DMS153 (cell line): ENCODE measurements at places on chromosomes 1 and 21.

- no peak for DNase-seq
Observed at GRCh38 chr1:88873737-88874349, 17.5 kb downstream of the GTF2B start.

DNA sequence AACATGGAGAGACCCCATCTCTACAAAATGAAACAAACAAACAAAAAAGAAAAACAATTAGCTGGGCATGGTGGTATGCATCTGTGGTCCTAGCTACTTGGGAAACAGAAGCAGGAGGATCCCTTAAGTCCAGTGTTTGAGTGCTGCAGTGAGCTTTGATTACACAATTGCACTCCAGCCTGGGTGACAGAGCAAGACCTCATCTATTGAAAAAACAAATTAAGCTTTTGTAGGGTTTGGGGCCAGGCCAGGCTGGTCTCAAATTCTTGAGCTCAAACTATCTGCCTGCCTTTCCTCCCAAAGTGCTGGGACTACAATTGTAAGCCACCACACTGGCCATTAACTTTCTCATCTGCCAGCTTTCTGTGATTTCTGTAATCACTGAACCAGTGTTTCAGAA lies 27.2 kb downstream of the NIPAL3 start:
- no peak for DNase-seq

GRCh38 chr1:16293538-16293937 lies 56.6 kb upstream of the CPLANE2 start:
- no peak for DNase-seq

DNA sequence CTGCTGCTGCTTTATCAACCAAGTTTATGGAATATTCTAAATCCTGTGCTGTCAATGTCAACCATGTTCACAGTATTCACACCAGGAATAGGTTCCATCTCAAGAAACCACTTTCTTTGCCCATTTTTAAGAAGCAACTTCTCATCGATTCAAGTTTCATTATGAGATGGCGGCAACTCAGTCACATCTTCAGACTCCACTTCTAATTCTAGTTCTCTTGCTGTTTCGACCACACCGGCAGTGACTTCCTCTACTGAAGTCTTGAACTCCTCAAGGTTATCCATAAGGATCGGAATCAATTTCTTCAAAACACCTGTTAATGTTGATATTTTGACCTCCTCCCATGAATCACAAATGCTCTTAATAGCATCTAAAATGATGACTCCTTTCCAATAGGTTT lies 39.7 kb upstream of the IFNLR1 start:
- no peak for DNase-seq

- DNase-seq, result peak; percentile 63
Observed at GRCh38 chr1:115052454-115053083, 22.9 kb downstream of the TSHB start.

DNA sequence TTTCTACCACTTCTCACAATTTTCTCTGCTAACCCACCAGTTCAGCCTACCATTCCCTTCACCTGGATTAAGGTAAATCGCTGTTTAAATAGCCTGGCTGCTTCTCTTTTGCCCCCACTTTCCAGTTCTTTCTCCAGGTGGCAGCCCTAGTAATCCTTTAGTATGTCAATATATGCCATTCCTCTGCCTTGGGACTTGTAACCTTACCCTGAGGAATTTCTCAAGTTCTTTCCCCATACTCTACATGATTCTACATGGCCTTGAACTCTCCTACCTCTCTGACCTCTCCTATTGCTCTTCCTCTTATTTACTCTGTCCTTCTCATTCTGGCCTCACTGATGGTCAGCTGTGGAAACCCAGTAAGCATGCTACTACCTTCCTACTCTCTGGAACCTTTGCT lies 546.0 kb downstream of the PLA2G4A start:
- DNase-seq, result no peak

GRCh38 chr21:43874085-43874805 lies 9.2 kb downstream of the AGPAT3 start:
- DNase-seq, result no peak

GRCh38 chr21:34962136-34962535 lies 87.0 kb downstream of the RUNX1 start:
- DNase-seq, result no peak

- DNase-seq, result no peak
Observed at GRCh38 chr1:160629286-160630210, 17.3 kb downstream of the SLAMF1 start.

- peak; percentile 95 for DNase-seq
Observed at GRCh38 chr1:26744075-26744959, 43.4 kb upstream of the PIGV start.

DNA sequence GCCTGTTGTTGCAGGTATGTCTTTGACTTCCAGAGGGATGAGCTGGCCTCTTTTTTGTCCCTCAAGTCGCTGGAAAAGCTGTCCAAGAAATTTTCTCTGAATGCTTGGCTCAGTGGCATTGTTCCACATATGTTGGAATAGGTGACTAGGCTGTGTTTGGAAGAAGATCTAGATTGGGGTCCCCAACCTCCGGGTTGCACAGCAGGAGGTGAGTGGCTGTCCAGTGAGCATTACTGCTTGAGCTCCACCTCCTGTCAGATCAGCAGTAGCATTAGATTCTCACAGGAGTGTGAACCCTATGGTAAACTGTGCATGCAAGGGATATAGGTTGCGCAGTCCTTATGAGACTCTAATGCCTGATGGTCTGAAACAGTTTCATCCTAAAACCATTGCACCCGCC lies 18.1 kb downstream of the BACH1 start:
- DNase-seq, result no peak

DNA sequence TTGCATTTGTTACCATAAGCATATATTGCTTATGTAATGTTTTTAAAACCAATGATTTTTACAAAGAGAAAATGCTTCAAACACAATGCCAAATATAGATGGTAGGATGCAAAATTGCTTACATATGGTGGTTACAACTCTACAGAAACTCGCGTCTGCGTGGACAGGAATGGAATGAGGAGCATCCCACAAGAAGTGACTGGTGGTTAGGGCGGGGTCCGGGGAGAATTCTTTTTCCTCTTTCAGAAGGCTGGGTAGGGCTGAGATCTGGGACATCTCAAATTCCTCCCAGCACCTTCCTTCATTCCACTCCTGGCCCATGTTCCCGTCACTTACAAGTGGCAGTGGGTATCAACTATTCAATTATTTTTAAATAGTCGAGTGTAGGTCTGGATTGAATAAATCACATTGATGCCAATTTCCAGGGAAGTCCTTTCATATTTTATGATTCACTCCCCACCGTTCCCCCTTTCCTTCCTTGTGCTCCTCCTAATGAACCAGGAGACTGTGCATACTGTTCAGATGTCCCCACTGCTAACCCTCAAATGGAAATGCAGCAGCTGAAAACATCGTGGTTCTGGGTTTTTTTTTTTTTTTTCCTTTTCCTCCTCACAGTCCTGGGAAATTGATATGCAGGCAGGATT lies 174.5 kb upstream of the POU3F1 start:
- no peak for DNase-seq

DNA sequence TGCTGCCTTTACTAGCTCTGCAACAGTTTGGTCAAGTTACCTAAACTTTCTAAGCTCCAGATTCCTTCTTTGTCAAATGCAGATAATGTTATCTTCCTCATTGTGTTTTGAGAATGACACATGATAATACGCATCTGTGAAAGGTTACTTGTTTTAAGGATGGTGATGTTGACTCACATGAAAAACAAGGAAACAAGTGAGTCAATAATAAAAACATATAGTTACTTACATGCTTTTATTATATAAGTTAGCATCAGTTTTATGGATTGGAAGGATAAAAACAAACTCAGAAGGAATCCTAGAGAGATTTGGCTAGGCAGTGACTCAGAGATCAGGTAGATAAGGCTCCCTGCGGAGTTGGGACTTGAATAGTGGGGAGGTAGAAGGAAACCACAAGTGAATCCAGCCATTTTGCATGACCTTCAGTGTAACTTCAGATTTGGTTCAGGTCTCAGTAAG lies 144.6 kb downstream of the LMO4 start:
- no peak for DNase-seq

- no peak for DNase-seq
Observed at GRCh38 chr1:180358649-180359048, 128.6 kb downstream of the LHX4 start.

DNA sequence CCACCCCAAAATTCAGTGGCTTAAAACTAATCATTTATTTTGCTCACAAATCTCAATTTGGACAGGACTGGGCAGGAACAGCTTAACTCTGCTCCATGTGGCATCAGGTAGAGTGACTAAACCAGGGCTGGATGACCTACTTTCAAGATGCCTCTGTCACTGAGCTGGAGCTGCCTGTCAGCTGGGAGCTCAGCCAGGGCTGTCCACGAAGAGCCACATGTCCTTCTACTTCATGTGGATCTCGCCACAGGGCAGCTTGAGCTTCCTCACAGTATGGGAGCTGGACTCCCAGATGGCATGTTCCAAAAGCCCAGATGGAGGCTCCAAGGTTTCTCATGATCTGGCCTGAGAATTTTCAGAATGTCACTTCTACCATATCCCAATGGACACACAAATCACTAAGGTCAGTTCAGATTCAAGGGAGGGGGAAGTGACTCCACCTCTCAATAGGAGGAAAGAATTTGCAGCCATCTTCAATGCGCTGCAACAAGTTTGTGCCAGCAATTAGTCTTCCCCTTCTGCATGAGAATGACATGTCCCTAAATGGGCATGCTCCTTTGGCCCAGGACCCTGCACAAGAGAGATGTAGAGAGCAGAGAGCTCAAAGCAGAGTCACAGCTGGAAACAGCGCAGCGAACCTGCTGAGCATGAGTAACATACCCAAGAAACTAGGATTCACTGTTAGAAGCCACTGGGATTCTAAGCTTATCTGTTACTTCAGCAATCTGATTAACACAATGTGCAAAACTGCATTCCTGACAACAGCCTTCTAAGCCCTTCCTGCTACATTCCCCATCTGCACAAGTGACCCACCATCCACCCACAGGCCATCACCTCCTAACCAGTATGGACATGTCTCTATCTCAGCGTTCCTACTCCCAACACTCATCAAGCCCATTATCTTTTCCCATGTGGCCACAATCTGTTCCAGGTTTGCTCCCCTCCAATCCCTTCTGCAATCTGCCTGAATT lies 17.0 kb downstream of the HLCS start:
- no peak for DNase-seq

DNA sequence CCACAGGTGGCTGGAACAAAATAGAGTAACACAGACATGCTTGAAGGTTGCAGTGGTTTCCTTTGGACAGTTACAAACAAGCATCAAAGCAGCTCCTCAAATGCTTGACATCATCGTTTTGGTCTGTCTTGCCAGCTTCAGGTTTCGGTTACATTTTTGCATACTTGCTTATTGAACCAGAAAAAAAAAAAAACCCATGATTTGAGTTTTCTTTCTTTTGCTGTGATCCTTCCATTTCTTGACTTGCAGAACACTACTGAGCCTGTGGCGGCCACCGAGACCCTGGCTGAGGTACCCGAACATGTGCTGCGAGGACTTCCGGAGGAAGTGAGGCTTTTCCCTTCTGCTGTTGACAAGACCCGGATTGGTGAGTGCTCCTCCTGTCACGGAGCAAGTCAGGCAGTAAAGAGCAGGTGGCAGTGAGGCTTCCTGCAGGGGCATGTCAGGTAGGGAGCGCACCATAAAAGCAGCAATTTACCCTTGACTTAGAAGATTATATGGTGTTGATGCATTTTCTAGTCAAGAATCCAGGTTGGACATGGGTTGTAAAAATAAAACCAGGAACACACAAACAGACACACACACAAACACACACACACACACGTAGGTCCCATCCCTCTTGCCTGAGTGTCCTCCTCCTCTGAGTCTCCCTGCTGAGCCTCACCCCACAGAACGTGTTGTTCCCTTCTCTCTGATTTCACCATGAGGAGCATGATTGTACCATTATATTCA lies 30.9 kb downstream of the PRDM2 start:
- peak; percentile 32 for DNase-seq

DNA sequence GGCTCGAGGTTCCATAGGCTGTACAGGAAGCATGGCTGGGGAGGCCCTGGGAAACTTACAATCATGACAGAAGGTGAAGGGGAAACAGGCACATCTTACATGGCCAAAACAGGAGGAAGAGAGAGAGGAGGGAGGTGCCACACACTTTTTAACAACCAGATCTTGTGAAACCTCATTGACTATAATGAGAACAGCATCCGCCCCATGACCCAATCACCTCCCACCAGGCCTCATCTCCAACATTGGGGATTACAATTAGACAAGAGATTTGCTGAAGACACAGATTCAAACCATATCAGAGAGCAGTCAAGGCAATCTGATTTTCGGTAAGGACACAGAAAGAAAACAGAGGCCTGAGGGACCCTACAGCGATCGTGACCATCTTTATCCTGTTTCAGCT lies 41.7 kb downstream of the TNFRSF9 start:
- DNase-seq, result no peak

DNA sequence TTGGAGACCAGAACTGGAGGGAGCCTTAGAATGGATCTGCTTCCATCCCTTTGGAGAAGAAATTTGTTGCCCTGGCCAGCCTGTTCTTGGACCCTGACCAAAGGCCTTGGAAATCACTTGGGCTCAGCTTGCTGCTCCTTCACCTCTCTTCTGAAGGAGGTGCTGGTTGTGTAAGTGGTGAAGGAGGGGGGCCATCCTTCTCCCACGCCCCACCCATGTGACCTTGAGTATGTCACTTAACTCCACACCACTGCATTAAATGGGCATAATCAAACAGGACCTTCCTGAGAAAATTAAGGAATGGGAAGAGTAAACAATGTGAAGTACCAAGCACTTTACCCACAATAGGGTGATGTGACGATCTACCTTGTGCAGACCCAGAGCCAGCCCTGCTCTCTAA lies 68.3 kb upstream of the GJB5 start:
- DNase-seq, result no peak

DNA sequence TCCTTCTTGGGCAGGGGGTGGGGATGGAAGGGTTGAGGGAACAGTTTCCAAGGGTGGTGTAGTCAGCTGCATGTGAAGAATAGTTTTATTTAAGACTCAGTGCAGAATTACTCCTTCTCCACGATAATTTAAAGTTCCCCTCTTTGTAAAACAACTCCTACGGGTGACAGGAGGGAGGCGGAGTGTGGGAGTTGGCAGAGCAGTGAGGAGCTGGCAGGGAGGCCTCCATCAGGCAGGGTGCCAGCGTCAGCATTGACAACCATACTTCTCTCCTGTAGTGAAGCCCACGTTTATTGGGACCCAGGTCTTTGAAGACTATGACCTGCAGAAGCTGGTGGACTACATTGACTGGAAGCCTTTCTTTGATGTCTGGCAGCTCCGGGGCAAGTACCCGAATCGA lies 93.8 kb downstream of the MTR start:
- no peak for DNase-seq

GRCh38 chr21:34915364-34915841 lies 133.7 kb downstream of the RUNX1 start:
- DNase-seq, result no peak

GRCh38 chr21:43717166-43717853 lies 1.6 kb upstream of the PDXK start:
- no peak for DNase-seq

DNA sequence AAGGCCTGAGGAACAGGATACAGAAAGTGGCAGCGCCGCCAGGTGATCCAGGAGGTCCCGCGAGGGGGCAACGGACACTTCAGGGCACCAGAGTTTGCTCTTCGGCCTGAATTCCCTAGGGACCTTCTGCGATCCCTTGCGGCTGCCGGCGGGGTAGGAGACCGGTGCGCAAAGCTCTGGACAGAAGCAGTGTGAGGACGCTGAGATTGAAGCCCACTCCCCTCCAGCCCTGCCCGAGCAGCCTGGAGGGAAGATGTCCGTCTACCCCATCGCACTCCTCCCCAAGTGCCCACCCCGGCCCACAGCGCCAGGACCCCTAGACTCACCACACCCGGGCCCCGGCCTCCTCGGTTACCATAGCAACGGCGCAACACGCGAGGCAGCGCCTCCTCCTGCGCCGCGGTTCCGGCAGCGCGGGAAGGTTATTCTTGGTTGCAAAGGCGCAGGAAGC lies at the start of gene ANKRD45:
TSS of gene ANKRD45 (minus strand) at position 361 of the 451 bp plus-strand sequence. CDS start 10,433 bp downstream, outside the sequence.
- DNase-seq, result no peak
